Activated naive CD4-positive, alpha-beta T cell treated with anti-CD3 and anti-CD28 coated beads, Interleukin-2, amount 50 U/mL, for 16 hours (primary cell): ENCODE measurements at places on chromosomes 12 and 14.
A peak's percentile ranks its signal among the peaks of the same experiment; 100 is the strongest.

DNA sequence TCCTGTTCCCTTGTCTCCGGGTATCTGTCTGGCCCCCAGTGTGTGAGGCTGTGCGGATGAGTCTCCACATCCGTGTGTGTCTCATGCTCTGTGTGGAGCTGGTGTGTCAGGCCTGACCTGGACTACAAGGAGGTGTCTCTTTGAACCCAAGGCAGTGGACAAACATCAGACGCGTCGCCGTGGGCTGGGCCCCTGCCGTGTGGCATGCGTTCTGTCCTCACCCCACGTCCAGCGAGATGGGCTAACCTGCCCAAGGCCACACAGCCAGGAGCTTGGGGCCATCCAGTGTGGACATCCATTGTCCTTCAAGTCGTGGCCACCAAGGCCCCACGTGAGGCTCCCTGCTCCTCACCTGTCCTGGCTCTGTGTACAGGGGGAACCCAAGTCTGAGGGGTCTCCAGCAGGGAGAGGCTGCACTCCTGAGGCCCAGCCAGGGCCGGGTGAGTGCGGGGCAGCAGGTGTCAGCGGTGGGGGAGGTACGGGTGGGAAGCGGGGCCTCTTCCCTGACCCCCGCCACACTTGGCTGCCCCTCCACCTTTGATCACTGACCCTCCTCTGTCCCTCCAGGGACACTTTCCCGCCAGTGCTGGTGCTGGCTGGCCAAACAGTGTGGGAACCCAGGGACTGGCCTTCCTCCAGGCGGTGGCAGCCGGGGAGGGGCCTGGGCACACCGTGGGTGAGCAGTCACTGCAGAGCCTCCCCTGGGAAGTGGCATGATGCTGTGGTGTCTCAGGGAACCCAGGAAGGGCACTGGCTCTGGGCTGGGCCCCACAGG is 48.5 kb downstream of the CYP46A1 start:
- DNase-seq = peak; percentile 7

DNA sequence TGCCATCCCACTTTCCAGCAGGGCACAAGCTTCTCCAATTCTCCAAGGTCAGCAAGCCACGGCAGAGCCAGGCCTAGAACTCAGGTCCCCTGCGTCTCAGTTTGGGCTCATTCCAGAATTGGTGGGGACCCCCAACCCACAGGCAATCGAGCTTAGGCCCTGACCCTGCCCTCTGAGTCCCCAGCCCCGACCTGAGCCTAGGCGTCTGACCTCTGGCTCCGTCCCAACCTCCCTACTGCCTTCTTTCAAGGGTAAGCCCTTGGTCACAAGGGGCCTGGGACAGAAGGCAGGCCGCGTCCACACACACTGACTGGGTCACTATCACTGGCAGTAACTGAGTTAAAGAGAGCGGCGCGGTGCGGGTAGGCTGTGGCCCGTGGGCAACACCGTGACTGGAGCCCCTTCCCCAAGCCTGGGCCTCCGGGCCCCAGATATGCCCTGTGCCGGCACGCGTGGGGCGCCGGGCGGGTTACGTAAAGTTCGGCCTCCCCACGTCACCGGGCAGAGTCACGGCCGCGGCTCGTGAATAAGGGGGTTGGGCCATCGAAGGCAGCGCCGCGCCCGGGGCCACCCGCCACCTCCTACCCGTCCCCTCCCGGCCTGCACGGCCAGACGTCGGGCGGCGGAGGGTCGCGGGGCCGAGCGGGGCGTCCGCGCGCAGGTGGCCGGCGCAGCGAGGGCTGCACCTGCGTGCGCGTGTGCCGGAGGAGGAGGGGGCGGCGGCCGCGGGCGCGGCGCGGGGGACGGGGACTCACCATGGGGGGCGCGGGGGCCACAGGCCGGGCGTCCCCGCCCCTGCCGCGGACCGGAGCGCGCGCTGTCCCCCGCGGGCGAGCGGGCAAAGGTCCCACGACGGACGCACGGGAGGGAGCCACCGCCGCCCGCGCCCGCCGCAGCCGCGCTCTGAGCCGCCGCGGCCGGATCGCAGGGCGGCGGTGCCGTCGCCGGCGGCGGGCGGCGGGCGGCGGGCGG is 516 bp downstream of the ANKRD9 start:
- peak; percentile 37 for DNase-seq

DNA sequence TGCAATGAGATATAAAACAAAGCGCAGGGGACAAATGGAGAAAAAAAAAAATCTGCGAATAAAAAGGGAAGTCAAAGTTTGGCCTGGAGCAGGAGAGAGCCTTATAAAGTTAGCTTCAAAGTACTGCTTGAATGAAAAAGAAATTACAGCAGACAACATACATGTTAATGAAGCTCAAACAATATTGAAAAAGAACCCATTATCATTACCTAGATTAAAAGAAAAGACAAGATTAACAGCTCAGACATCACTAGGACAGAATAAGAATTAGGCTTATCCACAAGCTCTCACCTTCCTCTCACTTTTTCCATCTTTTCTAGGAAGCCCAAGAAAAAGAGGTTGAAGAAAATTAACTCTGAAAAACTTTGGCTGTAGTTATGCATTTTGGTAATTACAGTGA is 503.5 kb downstream of the ETNK1 start:
- no peak for DNase-seq

DNA sequence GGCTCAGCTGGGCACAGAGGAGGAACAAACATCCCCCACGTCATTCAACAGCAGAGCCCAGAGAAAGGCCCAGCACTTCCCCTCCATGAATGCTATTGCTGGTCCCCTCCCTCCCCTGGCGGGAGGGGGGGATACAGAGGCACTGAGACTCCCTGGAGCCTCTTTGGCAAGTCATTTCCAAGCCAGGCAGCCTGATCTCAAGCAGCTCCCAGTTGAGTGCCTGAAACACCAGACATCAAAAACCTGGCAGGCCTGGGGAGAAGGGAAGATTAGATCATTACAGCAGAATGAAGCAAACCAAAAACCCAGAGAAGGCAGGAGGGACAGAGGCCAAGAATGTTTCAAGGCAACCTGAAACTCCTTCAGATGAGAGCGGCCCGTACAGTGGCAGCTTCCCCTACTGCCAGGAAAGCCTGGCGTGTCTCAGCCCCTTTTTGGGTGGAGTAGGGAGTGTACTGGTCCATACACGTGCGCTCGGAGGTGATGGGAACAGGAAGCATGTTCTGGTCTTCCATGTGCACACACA is 92.1 kb downstream of the LRRC74A start:
- no peak for DNase-seq

GRCh38 chr14:39102265-39102968 is 618 bp downstream of the SEC23A start:
- DNase-seq = no peak

DNA sequence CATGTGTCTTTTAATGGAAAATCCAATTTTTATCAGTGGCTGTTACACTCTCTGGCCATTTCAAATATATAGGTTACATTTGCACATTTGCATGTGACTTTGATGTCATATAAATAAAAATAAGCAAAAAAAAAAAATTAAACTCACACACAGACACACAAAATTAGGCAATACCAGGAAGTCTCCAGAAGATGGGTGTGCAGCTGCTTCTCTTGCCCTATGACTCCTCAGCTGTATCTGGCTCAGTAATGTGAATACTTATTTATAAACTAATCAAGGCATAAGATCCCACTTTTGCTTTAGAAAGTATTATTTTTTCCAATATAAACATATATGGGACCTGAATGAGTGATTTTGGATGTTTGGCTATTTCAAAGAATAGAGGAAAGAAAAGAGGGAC is 461.1 kb downstream of the LRIG3 start:
- no peak for DNase-seq

- no peak for DNase-seq
Measured at GRCh38 chr12:115370207-115370606, 686.2 kb upstream of the TBX3 start.

GRCh38 chr12:87794854-87795253 is 234.3 kb downstream of the C12orf50 start:
- DNase-seq = no peak

DNA sequence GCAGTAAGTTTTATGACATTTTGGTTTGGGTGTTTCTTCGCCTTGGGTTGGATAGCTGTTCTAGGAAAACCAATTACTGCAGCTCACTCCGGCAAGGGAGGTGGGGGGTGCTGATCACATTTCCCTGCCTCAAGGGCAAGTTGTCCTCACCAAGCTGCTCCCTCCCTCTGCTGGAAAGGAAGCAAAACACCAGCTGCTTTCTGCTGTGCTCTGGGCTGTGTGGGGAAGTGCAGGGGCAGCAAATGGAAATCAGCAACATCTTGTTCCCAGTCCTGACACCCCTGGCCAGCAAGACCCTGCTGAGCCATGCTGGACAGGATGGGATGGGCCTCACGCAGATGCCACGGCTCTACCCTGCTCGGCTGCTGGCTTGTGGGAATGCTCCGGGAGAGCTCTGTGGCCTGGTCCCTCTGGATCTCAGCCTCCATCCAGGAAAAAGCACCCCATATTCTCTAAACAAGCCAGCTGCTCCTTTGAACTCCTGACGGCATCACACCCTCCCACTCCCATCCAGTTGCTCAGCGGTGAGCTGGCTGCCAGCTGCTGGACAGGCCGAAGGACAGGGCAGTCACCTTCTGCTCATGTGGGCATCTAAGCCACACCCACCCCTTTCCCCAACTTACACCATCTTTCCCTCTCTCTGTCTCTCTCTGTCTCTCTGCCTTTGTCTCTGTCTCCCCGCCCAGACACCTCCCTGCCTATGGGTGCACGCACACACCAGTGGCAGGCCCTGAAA is 52.4 kb upstream of the EIF5 start:
- DNase-seq = no peak

- DNase-seq = no peak
Measured at GRCh38 chr14:96497586-96497985, 4.6 kb upstream of the PAPOLA start.

DNA sequence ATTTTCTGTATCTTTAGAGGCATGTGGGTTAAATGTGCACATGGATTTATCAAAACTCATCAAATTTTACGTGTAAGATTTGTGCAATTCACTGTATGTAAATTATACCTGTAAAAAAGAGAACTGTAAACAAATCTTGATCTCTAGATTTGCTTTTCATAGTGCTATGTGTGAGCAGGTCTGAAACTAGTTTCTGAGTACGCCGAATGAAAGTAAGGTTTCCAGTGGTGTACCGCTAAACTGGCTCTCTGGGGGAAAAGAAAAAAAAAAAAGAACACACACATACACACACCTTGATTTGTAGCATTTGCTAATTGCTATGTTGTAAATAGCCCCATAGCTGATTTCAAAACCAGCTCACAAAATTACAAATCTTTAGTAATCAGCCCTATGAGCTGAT is 8.6 kb upstream of the SLC41A2 start:
- DNase-seq = no peak

- DNase-seq = no peak
Measured at GRCh38 chr12:105835580-105836241, 303.0 kb downstream of the NUAK1 start.

- DNase-seq = no peak
Measured at GRCh38 chr12:56152756-56153677, 630 bp downstream of the MYL6B start.

- no peak for DNase-seq
Measured at GRCh38 chr14:90023176-90023896, 38.5 kb upstream of the KCNK13 start.

DNA sequence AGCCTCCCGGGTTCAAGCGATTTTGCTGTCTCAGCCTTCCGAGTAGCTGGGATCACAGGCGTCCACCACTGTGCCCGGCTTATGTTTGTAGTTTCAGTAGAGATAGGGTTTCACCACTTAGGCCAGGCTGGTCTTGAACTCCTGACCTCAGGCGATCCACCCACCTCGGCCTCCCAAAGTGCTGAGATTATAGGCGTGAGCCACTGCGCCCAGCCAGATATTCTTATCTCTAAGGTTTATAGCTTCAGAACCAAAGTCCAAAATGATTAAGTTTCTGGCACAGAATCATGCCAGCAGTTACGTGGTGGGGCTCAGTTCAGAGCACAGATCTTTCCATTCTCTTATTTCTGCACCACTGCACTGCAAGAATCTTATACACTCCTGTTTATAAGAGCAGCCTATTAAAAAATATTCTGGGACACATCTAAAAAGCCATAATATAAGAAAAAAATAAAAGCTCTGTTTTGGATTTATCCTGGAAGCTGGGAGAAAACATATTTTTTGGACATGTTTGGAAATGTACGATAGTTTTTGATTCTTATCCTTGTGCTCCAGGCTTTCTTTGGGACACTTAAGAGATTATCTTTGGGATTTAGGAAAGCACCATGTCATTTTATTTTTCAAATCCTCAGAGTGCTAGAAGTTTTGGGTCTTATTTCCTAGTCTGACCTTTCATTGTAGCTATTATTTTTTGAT is 129.6 kb downstream of the LMNTD1 start:
- DNase-seq = no peak

DNA sequence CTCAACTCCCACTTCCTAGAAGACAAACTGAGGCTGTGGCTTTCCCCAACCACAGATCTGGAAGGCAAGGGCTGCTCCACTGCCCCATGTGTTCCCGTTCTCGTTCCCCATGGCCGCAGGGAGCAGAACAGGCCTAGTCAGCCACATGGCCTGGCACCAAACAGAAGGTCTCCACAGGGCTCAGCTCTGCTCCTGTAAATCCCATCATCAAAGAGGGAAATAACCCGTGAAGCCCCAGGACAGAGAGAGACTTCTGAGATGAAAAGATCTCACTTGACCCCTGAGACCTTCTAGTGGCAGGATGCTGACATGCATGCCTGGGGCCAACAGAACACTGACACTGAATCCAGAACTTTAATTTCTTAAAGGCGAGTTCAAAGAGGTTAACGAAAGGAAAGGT is 68.9 kb downstream of the BCL11B start:
- DNase-seq = no peak

DNA sequence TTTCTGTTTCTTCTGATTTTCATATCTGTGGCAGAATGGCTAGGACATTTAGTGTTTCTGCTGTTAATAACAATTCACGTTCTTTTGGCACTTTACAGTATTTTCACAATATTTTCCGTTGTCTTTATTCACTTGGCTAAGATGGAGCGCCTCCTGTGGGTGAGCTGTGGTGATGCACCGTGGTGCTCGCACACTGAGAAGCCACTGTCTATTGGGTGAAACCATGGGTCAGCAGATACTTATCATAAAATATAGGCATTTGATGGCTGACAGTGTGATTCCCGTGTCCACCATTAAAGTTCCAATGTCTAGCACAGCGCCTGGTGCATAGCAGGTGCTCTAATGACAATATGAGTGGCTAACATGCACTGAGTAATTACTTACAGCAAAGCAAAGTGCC is 141.8 kb downstream of the VRK1 start:
- DNase-seq = no peak

DNA sequence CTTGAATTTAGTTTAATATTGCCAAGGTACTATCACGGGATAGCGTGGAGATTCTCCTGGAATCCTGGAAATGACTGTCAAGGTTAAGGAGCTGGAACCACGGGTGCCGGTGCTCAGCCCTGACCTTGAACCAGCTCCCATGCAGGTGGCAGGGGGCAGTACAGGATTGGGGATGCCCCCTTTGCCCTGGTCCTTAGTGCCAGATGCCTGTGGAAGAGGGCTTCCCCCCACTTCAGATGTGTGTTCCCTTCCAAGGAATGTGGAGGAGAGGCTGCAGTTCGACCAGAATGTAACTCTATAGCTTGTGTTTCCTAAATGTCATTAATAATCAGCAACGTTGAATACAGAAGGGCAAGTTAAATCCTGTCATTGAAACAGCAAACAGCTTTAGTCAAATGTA is 258.9 kb downstream of the VRK1 start:
- DNase-seq = no peak
